ENCODE measurements at places on chromosomes 6 and 20.

- DNase-seq: no peak
Measured at GRCh38 chr6:6516666-6517458, 71.7 kb upstream of the LY86 start.

DNA sequence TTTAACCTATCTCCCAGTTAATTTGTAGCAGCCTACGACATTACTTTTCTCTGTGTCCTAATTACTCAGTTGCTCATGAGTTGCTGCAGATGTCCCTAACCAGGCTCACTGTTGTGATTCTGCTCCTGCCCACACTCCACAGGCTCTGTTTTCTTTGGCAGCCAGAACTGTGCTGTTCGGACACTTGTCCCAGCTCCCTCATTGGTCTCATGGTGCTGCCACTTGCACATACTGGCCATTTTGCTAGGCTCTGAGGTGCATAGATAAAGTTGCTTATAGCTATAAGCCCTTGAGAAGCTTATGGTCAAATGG is 55.0 kb downstream of the NOX3 start:
- no peak for DNase-seq

- peak; percentile 61 for DNase-seq
Measured at GRCh38 chr20:58619077-58619863, 31.8 kb upstream of the STX16 start.

GRCh38 chr20:44900231-44900854 is 9.5 kb upstream of the PABPC1L start:
- DNase-seq: no peak

- DNase-seq: no peak
Measured at GRCh38 chr6:144777249-144777648, 492.1 kb downstream of the UTRN start.

- no peak for DNase-seq
Measured at GRCh38 chr6:142374965-142375733, 73.3 kb downstream of the ADGRG6 start.

DNA sequence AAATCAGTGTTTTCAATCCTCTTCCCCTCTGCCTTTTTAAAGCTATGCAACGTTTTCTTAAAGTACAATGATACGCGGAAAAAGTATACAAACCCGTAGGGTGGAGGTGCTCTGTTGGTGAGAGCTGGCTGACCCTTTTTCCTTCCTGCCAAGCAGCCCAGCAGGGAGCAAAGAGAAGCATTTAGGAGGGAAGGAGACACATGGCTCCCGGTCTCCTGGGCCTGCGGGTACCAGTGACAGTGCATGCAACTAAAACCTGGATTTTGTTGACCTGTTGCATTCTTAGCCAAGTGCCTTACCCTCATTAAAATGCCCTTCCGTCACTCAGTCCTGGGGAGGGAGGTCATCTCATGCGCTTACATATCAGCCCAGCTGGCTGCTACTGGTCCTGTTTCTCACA is 87.2 kb downstream of the SLX4IP start:
- no peak for DNase-seq

- no peak for DNase-seq
Measured at GRCh38 chr6:45477790-45478189, 100.1 kb upstream of the SUPT3H start.

- DNase-seq: no peak
Measured at GRCh38 chr6:158121335-158121734, 46.7 kb downstream of the SERAC1 start.

- no peak for DNase-seq
Measured at GRCh38 chr20:41424011-41424410, 57.4 kb upstream of the EMILIN3 start.

GRCh38 chr6:259901-260508 is 32.3 kb upstream of the DUSP22 start:
- no peak for DNase-seq

- DNase-seq: no peak
Measured at GRCh38 chr6:157770946-157771345, 52.1 kb upstream of the SNX9 start.

DNA sequence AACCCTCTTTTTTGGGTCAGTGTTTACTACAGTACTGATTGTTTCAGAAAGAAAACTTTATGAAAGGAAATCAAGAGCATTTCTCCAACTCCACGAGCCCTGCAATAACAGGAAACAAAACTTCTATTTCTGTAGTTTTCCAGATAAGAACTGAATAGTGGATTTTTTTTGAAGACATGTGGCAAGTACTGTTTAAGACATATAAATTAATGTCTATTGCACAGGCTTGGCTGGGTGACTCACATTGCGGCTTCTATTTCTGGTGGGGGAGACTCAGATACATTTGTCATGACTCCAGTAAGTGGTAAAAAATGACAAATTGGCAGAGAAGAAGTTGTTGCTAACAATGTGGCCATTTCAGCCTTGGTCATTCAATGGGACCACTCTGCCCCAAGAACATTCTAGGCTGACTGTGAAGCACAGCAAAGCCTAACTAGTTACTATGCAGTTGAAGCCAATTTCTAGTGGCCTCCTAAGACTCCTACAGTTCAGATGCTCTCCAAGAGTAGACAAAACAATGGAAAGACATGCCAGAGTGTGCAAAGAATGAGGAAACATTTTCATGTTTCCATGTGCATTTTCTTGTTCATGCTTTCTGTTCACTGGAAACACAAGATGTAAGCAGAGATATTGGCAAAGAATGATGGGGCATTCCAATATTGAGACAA is 200.9 kb downstream of the EDN1 start:
- no peak for DNase-seq

DNA sequence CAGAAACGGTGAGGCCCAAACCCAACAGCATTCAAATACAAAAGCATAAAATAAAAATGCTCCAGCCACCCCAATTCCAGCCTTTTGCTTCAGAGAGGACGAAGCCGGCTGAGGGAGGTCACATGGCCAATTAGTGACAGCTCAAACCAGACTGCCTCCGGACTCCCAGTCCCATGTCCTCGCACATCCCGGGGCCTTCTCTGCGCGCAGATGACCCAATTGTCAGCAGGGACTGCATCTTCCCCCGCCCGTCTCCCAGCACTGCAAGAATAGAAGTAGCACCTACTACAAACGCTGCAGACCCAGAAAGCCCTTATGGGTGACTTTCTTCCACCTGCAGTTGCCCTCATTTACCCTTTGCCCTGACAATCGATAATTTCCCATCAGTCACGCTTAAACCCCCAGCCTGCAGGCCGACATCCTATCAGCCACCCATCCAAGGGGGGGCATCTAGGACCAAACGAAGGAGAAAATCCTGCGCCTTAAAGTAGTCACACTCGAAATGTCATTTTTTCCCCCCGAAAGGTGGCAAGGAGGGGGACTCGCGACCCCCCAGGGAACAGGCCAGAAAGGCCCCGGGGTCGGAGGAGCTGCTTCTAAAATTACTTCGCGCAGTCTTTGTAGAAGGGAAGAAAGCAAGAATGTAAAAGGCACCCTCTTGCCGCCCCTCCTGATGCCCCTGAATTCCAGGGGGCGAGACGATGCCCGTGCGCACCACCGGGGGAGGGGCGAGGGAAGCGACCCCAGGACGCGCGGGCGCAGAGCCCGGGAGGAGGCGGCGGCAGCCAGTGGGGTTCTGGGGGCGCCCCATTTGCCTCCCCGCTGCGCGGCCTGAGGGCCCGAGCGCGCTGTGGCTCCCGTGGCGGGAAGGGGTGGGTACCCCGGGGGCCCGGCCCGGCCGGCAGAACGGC is 792 bp downstream of the SLC23A2 start:
- peak; percentile 41 for DNase-seq

DNA sequence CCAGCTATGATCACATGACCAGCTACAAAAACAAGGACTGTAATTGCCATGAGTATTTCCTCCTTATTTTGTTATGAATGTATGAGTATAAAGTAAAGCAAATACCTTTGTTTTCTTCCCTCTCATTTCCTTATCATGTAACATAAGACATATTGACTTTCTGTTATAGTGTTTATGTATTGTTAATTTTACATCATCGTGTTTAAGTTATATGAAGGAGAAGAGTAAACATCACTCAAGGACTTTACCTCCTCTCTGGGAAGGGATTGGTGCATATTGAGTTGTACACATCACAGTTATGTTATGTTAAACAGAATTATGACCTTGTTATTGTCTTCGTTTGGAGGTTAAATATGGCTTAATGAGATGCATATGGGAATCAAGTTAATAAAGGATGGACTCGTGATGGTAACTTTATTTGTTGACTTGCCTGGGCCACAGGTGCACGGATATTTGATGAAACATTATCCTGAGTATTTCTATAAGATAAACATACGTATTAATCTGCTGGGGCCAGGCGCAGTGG is 57.3 kb upstream of the CNKSR3 start:
- no peak for DNase-seq

DNA sequence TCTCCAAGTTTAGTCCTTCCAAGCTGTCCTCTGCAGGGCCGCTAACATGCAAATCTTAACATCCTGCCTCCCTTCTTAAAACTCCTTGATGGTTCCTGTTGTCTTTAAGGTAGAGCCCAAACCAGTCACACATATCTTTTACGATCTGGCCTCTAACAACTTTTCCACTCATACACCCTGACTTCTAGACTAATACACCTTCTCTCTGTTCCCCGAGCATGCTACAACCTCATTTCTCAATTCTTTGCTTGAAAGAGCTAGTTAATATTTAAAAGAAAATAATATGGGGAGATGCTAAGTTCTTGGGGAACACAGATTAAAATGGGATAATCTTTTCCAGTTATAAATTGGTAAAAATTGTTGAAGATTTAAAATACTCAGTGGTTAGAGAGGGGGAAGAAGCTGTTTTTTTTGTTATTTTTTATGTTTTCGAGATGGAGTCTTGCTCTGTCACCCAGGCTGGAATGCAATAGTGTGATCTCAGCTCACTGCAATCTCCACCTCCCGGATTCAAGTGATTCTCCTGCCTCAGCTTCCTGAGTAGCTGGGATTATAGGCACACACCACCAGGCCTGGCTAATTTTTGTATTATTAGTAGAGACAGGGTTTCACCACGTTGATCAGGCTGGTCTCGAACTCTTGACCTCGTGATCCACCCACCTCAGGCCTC is 250.7 kb downstream of the MAFB start:
- no peak for DNase-seq
